ENCODE measurements at places on chromosomes 12 and 14.

- DNase-seq, result no peak
- no peak overlapping the region for H3K27ac ChIP-seq
Observed at GRCh38 chr14:56118611-56119181, 485 bp downstream of the PELI2 start.

DNA sequence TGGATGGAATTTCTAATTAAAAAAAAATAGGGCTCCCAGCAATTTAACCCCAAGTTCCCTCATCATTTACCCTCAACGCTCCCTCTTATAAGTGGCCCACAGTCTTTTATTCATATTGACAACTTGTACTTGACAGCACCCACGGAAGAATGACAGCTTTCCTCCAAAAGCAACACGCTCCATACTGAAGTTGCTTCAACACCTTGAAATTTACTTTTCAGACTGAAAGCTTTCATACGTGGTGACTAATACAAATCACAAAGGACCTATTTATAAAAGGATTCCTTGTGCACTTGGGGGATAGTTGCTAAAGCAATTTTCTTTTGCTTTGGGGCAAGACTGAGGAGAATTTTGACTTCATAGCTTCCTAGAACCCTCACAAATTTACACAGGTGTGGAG, 1629.4 kb upstream of the SEL1L start:
- no peaks in the 10 kb centered on the region for H3K27me3 ChIP-seq
- H3K4me1 ChIP-seq, result no peaks in the 10 kb centered on the region
- H3K27ac ChIP-seq, result no peak overlapping the region
- H3K4me3 ChIP-seq, result no peak overlapping the region

DNA sequence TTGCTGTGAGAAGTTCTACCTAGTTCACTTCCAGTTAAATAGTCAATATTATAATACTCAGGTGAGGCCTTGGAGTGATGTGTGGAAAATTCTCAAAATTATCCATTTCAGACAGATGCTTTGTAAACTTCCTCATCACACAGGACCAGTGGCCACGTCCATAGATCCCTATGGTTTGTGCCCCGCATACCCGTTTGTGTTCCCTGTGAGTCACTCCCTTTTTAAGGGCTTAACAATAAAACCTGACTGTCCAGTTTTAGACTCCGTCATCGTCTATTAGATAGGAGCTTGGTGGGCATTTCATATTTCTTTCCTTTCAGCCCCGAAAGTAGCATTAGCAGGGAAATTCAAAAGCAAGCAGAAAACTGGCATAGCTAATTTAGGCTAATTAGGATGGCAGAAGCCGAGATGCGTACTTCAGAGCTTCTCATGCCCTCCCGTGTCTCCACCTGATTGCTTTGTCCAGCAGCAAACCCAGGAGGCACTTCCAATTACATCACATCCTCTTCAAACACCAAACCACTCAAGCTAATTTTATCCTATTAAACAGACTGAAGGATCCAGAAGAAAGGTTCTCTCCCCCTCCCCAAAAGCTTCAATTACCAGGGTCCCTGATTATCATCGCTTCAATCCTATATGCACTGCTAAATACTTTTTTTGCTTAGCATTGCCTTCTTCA, 186.6 kb upstream of the OTX2 start:
- DNase-seq, result no peak
- no peaks in the 10 kb centered on the region for H3K27me3 ChIP-seq
- peaks cover 2% of the 10 kb centered on the region for H3K4me1 ChIP-seq
- H3K4me3 ChIP-seq, result no peak overlapping the region
- H3K36me3 ChIP-seq, result no peaks in the 10 kb centered on the region
- no peak overlapping the region for H3K27ac ChIP-seq

GRCh38 chr14:29354486-29354885, 573.2 kb downstream of the PRKD1 start:
- DNase-seq, result no peak
- H3K27ac ChIP-seq, result no peak overlapping the region
- H3K36me3 ChIP-seq, result no peaks in the 10 kb centered on the region

- no peaks in the 10 kb centered on the region for H3K36me3 ChIP-seq
- DNase-seq, result no peak
- H3K4me1 ChIP-seq, result peaks cover 2% of the 10 kb centered on the region
Observed at GRCh38 chr12:93135286-93136239, 206.5 kb upstream of the EEA1 start.

DNA sequence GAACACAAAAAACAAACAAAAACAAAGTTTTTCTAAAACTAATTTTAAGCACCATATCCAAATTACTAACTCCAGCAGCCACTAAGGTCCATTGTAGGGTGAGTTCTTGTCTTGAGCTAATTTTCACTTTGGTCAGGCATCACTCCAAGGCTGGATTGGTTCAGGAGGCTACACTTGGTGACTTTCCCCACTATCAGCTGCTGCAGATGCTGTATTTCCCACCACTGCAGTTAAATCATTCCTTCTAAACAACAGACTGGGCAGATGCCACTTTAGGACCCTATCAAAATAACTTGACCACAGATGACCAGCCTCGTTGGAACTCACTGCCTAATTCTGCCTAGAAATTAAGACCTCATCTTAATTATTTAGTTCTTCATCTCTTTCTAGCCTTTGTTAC, 140.5 kb downstream of the SLC16A7 start:
- peak; percentile 7 for DNase-seq
- H3K36me3 ChIP-seq, result no peaks in the 10 kb centered on the region
- H3K27me3 ChIP-seq, result no peaks in the 10 kb centered on the region
- peak overlapping the region; percentile 74 for H3K27ac ChIP-seq

GRCh38 chr14:78130356-78130755, 39.8 kb upstream of the NRXN3 start:
- no peak overlapping the region for H3K4me3 ChIP-seq
- no peak overlapping the region for H3K27ac ChIP-seq
- H3K36me3 ChIP-seq, result no peaks in the 10 kb centered on the region
- no peak for DNase-seq
- H3K4me1 ChIP-seq, result no peaks in the 10 kb centered on the region
- H3K27me3 ChIP-seq, result no peaks in the 10 kb centered on the region

GRCh38 chr12:83823386-83824045, 1089.1 kb downstream of the SLC6A15 start:
- H3K4me3 ChIP-seq, result no peak overlapping the region
- no peaks in the 10 kb centered on the region for H3K36me3 ChIP-seq
- peak; percentile 91 for DNase-seq

DNA sequence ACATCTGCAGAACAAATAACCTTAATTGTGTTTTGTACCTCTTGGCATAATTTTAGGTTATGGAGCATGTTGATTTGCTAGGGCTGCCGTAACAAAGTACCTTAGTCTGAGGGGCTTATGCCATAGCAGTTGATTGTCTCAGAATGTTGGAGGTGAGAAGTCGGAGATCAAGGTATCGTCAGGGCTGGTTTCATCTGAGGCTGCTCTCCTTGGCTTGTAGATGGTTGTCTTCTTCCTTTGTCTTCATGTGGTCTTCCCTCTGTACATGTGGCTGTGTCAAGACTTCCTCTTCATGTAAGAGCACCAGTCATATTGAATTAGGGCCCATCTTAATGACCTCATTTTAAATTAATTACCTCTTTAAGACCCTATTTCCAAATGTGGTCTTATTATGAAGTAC, 64.4 kb upstream of the PTHLH start:
- H3K27ac ChIP-seq, result no peak overlapping the region
- H3K4me3 ChIP-seq, result no peak overlapping the region
- no peaks in the 10 kb centered on the region for H3K4me1 ChIP-seq
- no peak for DNase-seq

DNA sequence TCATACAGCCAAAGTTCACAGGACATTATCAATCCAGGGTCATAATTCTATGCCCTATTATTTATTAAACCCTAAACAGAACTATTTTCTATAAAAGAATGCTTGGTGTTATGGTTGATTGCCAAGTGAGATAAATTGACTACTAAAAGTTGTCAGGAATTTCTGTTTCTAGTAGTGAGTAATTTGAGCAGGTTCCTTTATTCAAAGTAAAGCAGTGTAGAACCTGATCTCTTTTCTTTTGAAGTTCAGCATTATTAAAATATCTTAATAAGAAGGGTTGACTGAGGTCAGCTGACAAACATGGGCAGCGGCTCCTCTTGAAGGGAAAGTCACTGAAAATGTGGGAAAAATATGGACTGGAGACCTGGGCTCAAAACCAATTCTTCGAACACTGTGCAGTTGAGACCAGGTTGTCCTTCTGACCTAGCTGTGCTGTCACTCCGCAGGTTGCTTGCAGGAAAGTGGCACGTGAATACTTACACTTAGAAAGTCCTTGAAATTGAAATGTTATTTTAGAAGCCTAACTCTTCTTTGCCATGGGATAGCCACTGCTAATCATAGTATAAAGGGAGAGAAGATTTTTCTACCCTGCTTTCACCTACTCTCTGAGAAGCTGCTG, 141.0 kb downstream of the RASSF9 start:
- no peaks in the 10 kb centered on the region for H3K36me3 ChIP-seq
- no peaks in the 10 kb centered on the region for H3K4me1 ChIP-seq
- no peak overlapping the region for H3K4me3 ChIP-seq
- H3K27me3 ChIP-seq, result no peaks in the 10 kb centered on the region

DNA sequence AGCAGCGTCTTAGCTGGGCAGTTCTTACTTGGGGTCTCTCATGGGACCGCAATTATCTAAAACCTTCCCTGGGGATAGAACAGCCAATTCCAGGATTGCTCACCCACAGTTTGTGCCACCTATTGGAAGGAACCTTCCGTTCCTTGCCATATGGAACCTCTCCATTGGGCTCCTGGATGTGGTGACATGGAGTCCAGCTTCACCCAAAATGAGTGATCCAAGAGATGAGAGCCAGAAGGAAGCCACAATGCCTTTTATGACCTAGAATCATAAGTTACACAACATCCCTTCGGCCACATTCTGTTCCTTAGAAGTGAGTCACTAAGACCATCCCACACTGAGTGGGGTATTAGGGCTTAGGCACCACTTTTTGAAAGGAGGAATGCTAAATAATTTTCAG, 164.4 kb downstream of the FBXL14 start:
- no peak for DNase-seq
- H3K27ac ChIP-seq, result no peak overlapping the region
- no peaks in the 10 kb centered on the region for H3K36me3 ChIP-seq
- H3K4me3 ChIP-seq, result no peak overlapping the region

- H3K36me3 ChIP-seq, result no peaks in the 10 kb centered on the region
- no peak for DNase-seq
- H3K27me3 ChIP-seq, result no peaks in the 10 kb centered on the region
- H3K4me3 ChIP-seq, result no peak overlapping the region
- no peak overlapping the region for H3K27ac ChIP-seq
Observed at GRCh38 chr12:117031843-117032592, 67.2 kb downstream of the TESC start.

Data from mesendoderm (in vitro differentiated cells).